CD4-positive, alpha-beta T cell (primary cell): ENCODE measurements at places on chromosomes 6 and 20. TPM values are rescaled to one million over a fixed set of nuclear protein-coding genes. Genes with fewer than 3 reads are reported as not detected.

The CRIP3 gene
- total RNA-seq: 2.0 TPM

The C20orf204 gene
- 6.4 TPM for total RNA-seq

DNA sequence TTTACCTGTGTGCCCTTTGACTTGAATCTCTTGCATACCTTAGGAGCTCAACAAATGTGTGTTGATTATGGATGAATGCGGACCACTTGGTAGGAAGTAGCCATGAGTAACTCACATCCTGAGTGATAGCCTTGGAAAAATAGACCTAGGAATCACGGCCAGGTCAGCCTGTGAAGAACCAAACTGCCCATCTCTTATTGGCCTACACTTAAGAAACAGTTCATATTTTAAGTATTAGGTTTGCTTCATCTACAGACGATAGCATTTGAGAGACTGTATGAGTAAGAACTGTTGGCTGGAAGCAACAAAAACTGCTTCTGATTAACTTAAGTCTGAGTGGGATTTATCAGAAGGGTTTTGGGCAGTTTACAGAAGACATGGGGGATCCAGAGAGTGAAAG, 320.1 kb upstream of the PRND start:
- no peaks in the 10 kb centered on the region for H3K4me1 ChIP-seq
- H3K27me3 ChIP-seq: peaks cover 3% of the 10 kb centered on the region
- no peak overlapping the region for H3K4me3 ChIP-seq
- DNase-seq: no peak
- H3K36me3 ChIP-seq: no peaks in the 10 kb centered on the region

DNA sequence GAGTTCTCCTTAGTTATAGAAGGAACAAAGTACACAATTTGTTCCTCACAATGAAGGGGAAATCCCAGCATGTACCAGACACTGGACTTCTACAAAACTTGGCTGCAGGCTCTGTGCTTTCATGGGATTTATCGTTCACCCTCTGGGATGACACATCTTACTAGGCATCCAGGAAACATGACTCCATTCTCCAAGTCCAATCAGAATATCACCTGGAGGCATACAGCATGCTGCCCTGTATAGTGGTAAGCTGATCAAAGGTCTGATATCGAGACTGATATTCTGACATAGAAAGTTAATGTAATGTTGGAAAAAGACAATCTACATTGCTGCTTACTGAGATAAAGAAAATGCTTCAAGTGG, 6.7 kb downstream of the RWDD2A start:
- no peaks in the 10 kb centered on the region for H3K27me3 ChIP-seq
- H3K4me1 ChIP-seq: no peaks in the 10 kb centered on the region
- H3K27ac ChIP-seq: no peak overlapping the region
- H3K4me3 ChIP-seq: no peak overlapping the region
- no peaks in the 10 kb centered on the region for H3K36me3 ChIP-seq

DNA sequence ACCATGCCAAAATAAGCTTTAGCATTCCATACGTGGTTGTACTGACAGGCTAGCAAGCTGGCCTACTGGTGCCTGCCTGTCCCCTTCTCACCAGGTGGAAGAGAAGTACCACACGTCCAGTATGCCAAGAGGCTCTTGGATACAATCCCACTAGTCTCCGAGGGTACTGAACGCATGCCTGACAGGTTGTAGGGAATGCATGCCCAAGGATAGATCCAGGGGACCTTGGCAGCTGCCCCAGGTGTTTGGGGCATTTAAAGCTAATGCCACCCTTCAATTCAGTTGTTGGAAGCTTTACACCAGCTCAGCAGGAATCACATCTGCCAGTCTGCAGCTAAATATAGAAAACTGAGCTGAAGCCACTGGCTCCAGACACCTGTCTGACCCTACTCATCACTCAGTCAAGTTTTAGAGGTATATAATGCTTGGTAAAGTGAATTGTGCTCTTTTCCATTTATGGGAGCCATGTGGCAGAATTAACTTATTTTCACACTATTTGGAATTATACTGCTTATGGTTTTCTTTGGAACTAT, 4.9 kb downstream of the TUBB2B start:
- H3K36me3 ChIP-seq: no peaks in the 10 kb centered on the region
- DNase-seq: no peak
- peaks cover 13% of the 10 kb centered on the region for H3K4me1 ChIP-seq
- no peak overlapping the region for H3K4me3 ChIP-seq
- no peak overlapping the region for H3K27ac ChIP-seq
- peaks cover 26% of the 10 kb centered on the region for H3K27me3 ChIP-seq

GRCh38 chr20:62824476-62825332, 7.9 kb downstream of the COL9A3 start:
- H3K4me1 ChIP-seq: peaks cover 11% of the 10 kb centered on the region
- peak overlapping the region; percentile 46 for H3K4me3 ChIP-seq
- H3K27me3 ChIP-seq: peaks cover under 1% of the 10 kb centered on the region
- no peak overlapping the region for H3K27ac ChIP-seq
- H3K36me3 ChIP-seq: no peaks in the 10 kb centered on the region

- no peak overlapping the region for H3K4me3 ChIP-seq
- DNase-seq: no peak
- H3K27me3 ChIP-seq: no peaks in the 10 kb centered on the region
- peaks cover 49% of the 10 kb centered on the region for H3K36me3 ChIP-seq
- H3K4me1 ChIP-seq: no peaks in the 10 kb centered on the region
Measured at GRCh38 chr6:138923561-138923960, 64.5 kb downstream of the REPS1 start.

DNA sequence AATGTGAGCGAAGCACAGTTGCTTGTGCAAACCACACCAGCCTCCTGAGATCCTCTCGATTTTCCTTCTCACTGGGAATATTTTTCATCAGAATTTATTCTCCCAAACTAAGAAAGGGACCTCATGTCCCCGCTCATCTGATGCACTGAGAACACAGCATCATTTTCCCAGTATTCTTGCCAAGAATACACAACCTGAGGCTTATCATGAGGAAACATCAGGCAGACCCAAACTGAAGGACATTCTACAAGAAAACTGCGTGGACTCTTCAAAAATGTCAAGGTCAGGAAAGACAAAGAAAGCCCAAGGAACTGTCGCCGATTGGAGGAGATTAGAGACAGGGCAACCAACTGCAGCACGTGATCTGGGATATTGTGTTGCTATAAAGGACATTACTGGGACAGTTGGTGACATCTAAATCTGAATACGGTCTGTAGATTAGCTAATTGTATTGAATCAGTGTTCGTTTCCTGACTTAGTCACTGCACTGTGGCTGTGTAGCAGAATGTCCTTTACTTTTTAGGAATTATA, 72.3 kb downstream of the SNX5 start:
- peaks cover 10% of the 10 kb centered on the region for H3K4me1 ChIP-seq
- no peaks in the 10 kb centered on the region for H3K36me3 ChIP-seq
- DNase-seq: no peak
- no peak overlapping the region for H3K4me3 ChIP-seq

GRCh38 chr6:170553534-170554012, 466 bp upstream of the PSMB1 start:
- peaks cover 37% of the 10 kb centered on the region for H3K36me3 ChIP-seq
- H3K4me3 ChIP-seq: peak overlapping the region; percentile 96
- H3K27ac ChIP-seq: peak overlapping the region; percentile 93
- DNase-seq: no peak
- H3K27me3 ChIP-seq: no peaks in the 10 kb centered on the region

DNA sequence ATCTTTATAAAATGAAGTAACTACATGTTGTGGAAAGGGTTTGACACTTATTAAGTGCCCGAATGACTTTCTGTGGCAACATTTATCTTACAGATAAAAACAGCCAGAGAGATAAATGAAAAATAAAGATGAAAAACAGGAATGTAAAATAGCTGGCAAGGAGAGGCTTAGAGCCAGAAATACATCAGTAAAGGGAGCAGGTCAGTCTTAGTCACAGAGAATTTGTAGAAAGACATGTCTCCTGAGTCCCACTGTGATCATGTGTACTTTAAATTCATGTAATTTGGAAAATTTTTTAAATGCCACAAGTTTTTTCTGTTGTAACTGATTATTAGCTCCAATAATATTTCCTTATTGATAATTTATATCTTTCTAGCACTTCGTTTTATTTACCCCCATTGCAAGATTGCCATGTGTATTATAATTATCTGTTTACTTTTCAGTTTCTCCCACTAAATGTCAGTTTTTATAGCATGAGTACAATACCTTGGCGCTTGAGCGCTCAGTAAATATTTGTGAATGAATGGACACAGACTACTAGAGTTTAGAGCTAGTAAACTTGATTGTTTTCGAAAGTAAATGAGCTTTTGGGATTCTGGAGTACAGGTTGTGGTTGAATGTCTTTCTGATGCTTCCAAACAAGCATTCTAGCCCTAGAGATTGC, 15.2 kb downstream of the TAB2 start:
- H3K4me3 ChIP-seq: no peak overlapping the region
- H3K36me3 ChIP-seq: no peaks in the 10 kb centered on the region
- peaks cover 27% of the 10 kb centered on the region for H3K4me1 ChIP-seq

DNA sequence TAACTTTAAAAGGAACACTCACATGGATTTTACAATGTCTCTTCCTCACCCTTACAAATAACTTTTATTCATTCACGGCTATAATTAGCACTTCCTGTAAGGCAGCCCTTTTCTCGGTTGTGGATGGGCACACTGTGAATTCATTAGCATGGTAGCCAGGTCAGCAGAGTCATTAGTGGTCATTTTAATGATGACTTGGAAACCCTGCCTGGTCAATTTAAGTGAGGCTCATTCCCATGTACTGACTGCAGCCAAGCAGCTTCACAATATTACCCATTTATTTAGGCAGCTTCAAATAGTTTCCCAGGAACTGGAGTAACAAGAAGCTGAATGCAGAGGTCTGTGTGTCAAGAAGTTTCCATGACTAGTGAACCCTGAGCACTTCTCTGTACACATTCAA, 248.8 kb downstream of the KHDC1L start:
- no peak overlapping the region for H3K4me3 ChIP-seq
- H3K36me3 ChIP-seq: no peaks in the 10 kb centered on the region
- H3K4me1 ChIP-seq: no peaks in the 10 kb centered on the region
- H3K27me3 ChIP-seq: no peaks in the 10 kb centered on the region

DNA sequence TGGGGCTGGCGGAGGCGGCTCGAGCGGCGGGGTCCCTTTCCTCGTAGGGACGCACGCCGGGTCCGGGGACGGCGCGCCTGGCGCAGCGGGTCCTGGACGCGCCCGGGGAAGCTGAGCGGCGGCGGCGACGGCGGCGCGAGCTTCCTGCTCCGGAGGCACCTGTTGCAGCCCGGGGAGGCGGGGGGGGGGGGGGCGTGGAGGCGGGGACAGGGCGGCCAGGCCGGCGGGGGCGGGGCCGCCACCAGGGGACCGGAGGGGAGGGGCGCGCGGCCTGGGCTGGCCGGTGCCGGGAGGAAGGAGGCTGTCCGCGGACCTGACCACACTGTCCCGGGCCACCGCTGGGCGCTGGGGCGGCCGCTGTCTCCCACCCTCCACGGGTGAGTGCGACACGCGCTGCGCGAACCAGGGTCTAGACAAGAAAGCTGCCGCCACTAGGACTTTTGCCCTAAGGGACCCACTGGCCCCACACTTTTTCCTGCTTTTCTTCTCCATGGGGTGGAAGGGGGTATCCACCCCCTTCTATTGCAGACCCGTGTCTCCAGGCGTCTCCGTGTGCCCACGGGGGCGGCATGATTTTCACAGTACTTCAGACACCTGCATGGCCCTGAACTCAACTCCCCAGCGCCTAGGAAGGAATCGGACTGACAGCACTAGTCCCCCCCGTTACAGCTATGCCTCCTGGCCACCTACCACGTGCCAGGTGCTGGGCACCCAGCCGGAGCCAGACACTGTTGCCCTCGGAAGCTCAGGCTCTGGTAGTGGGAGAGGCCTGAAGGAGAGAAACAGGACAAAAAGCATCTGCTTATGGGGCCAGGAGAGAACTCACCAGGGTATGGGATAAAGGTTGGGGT, at the start of gene NFATC2:
TSS of gene NFATC2 (minus strand) at position 149 of the 851 bp plus-strand sequence. CDS start 220 bp downstream, outside the sequence.
- no peaks in the 10 kb centered on the region for H3K27me3 ChIP-seq
- H3K27ac ChIP-seq: peak within 1 kb of the TSS; percentile 82
- peak within 1 kb of the TSS; percentile 68 for H3K4me3 ChIP-seq
- peak; percentile 79 for DNase-seq
- peaks cover 10% of the 10 kb centered on the region for H3K36me3 ChIP-seq
- H3K4me1 ChIP-seq: peaks cover 36% of the 10 kb centered on the region

DNA sequence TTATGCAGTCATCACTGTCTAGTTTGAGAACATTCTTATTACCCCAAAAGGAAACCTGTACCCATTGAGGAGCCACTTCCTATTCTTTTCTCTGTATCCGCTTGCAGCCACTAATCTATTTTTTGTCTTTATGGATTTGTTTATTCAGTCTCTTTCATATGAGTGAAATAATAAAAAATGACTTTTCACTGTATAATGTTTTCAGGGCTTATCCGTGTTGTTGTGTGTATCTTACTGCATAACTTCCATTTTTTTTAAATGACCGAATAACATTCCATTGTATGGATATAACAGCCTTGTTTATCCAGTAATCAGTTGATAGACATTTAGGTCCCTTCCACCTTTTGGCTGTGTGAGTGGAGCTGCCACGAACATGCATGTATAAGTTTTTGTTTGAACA, 86.6 kb downstream of the ZFAND3 start:
- peaks cover 7% of the 10 kb centered on the region for H3K4me1 ChIP-seq
- no peak overlapping the region for H3K4me3 ChIP-seq
- no peaks in the 10 kb centered on the region for H3K27me3 ChIP-seq
- H3K27ac ChIP-seq: no peak overlapping the region
- no peaks in the 10 kb centered on the region for H3K36me3 ChIP-seq

GRCh38 chr6:125983246-125983945, 2.9 kb upstream of the TRMT11 start:
- H3K4me3 ChIP-seq: no peak overlapping the region
- H3K4me1 ChIP-seq: peaks cover 13% of the 10 kb centered on the region
- H3K27me3 ChIP-seq: no peaks in the 10 kb centered on the region
- DNase-seq: no peak

DNA sequence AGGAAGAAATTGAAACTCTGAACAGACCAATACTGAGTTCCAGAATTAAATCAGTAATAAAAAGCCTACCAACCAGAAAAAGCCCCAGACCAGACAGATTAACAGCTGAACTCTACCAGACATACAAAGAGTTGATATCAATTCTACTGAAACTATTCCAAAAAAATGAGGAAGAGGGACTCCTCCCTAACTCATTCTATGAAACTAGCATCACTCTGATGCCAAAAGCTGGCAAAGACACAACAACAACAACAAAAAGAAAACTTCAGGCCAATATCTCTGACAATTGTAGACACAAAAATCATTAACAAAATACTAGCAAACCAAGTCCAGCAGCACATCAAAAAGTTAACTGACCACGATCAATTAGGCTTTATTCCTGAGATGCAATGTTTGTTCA, 246.0 kb upstream of the RUNX2 start:
- H3K4me1 ChIP-seq: no peaks in the 10 kb centered on the region
- H3K4me3 ChIP-seq: no peak overlapping the region
- no peak for DNase-seq
- H3K27ac ChIP-seq: no peak overlapping the region
- H3K36me3 ChIP-seq: no peaks in the 10 kb centered on the region
